Upper lobe of left lung (tissue), 6 donors: ENCODE measurements at places on chromosomes 16 and 17. TPM values are rescaled to one million over a fixed set of nuclear protein-coding genes. Genes with fewer than 3 reads are reported as not detected.
A peak's percentile ranks its signal among the peaks of the same experiment; 100 is the strongest.

DNA sequence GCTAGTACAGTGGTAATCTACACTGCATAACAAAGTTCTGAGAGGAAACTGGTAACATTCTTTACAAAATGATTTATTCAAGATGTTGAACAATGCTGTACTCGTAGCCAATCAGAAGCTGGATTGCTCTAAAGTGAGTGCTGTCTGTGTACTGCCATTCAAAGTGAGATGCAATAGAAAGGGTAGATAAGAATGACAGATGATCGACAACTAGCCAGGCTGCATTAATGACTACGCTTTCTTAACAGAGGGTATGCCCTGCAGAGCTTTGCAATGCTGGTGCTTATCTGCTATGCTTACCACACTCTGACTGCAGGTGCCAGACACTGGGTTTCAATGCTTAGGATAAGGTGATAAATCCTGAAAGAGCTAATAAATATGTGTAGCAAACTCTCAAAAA, 46.1 kb upstream of the SLC25A19 start:
- no peak overlapping the region for H3K27ac ChIP-seq
- H3K36me3 ChIP-seq = no peaks in the 10 kb centered on the region
- no peak for DNase-seq
- H3K4me3 ChIP-seq = no peak overlapping the region
- no peaks in the 10 kb centered on the region for H3K27me3 ChIP-seq

GRCh38 chr17:6020376-6021010, 49.7 kb upstream of the WSCD1 start:
- H3K36me3 ChIP-seq = no peaks in the 10 kb centered on the region
- DNase-seq = no peak
- no peaks in the 10 kb centered on the region for H3K4me1 ChIP-seq
- H3K27ac ChIP-seq = no peak overlapping the region

DNA sequence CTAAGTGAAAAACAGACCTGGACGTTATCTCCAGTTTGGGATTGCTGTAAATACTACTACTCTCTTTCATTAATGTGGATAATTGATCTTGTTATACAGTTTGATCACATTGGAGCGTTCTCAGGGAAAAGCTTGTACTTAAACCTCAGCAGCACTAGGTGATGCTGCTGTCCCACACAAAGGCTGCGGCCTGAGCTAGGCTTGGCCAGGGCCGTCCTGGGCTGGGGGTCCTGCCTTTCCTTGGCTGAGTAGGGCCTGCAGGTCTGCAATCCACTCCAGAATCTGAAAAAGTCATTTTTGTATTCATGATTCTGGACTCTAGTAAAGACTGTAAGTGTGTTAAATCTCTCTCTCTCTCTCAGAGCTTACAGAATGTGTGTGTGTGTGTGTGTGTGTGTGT, 23.7 kb upstream of the PMFBP1 start:
- no peaks in the 10 kb centered on the region for H3K27me3 ChIP-seq
- DNase-seq = peak; percentile 50
- no peaks in the 10 kb centered on the region for H3K4me1 ChIP-seq
- no peak overlapping the region for H3K27ac ChIP-seq

DNA sequence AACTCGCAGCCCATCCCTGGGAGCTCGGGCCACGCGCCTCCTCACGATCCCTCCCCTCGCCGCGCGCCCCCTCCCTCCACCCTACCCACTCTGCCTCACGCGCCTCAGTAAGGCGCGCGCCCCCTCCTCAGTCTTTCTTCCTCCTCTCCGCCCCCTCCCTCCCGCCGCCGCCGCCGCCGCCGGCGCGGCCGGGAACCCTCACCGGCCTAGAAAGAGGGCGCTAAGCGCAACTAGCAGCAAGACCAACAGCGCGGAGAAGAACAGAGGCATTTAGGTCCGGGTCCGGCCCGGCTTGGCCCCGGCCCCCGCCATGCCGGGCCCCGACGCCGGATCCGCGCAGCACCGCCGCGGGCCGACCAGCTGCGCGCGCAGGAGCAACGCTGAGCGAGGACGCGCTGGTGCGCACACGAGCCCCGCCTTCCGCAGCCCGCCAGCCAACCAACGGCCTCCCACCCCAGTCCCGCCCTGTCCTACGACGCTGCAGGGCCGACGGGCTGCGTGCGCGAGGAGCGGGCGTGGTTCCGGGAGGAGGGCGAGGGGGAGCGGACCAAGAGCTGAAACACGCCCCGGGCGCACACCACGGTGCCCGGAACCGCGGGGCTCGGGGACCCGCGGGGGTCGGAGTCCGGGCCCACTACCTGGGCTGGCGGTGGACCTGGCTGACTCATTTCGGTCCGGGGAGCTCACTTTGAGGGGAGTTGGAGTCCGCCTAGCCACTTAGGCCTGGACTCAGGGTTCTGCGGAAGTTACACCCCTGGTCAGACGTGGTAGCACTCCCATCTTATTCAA, at the start of gene BLTP2:
Gene BLTP2 (minus strand): TSS at position 372 of the 789 bp plus-strand sequence. CDS start 102 bp downstream, at position 270.
- peaks cover 39% of the 10 kb centered on the region for H3K36me3 ChIP-seq
- H3K27me3 ChIP-seq = no peaks in the 10 kb centered on the region
- DNase-seq = peak; percentile 97
- H3K4me1 ChIP-seq = peaks cover 33% of the 10 kb centered on the region
- H3K4me3 ChIP-seq = peak within 1 kb of the TSS; percentile 99
- H3K27ac ChIP-seq = peak within 1 kb of the TSS; percentile 98

DNA sequence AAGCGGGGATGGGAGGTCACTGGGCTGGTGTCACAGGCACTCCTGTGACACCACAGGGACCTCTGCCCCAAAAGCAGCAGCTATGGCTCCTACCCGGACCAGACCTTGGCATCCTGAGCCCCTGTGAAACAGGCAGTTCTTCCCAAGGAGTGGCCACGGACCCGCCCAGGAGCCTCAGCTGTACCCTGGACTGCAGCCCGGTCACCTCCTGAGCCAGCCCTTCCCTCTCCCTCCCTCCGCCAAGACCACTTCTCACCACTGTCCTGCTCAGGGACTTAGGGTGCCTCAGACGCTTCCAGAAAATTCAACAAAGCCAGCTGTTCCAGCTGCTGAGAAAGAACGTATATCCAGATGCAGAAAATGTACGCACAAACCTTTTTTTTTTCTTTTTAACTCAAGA, 13.9 kb upstream of the NCBP3 start:
- no peak overlapping the region for H3K27ac ChIP-seq
- H3K4me1 ChIP-seq = peaks cover 3% of the 10 kb centered on the region
- H3K4me3 ChIP-seq = no peak overlapping the region
- no peak for DNase-seq

- H3K4me3 ChIP-seq = no peak overlapping the region
- no peaks in the 10 kb centered on the region for H3K4me1 ChIP-seq
- no peaks in the 10 kb centered on the region for H3K36me3 ChIP-seq
- no peak overlapping the region for H3K27ac ChIP-seq
- H3K27me3 ChIP-seq = no peaks in the 10 kb centered on the region
Measured at GRCh38 chr16:61579195-61579594, 457.0 kb downstream of the CDH8 start.

DNA sequence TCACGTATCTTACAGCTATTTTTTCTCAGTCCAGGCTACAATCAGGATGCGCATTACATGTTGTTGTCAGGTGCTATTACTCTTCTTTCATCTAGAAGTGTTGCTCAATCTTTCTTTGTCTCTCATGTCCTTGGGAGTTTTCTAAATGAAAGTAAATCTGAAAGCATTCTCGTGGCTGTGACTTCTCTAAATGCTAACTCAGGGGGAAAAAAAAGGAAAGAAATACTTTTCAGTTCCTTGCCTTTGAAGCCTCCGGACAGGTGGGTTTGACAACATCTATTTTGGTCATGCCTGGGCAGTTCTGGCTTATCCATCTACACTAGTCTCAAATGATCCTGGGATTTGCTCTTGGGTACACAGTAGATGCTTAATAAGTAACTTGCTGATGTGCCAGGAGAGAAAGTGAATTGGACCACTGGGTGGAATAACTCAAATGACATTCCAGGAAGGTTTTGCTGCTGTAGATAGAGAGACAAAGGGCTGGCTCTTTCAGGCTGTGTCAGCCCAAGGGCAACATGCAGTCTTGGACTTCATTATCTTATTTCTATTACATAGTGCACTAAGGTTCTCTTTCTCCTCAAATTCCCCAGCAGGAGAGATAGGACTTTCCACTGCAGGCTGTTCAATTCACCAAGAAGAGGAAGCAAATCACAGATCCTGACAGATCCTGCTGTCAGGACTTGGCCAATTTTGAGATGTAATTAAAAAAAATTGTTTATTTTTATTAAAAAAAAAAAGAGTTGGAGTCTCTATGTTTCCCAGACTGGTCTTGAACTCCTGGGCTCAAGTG, 63.6 kb upstream of the NFAT5 start:
- no peaks in the 10 kb centered on the region for H3K36me3 ChIP-seq
- H3K4me3 ChIP-seq = no peak overlapping the region
- DNase-seq = no peak
- H3K27ac ChIP-seq = no peak overlapping the region
- no peaks in the 10 kb centered on the region for H3K4me1 ChIP-seq
- no peaks in the 10 kb centered on the region for H3K27me3 ChIP-seq

DNA sequence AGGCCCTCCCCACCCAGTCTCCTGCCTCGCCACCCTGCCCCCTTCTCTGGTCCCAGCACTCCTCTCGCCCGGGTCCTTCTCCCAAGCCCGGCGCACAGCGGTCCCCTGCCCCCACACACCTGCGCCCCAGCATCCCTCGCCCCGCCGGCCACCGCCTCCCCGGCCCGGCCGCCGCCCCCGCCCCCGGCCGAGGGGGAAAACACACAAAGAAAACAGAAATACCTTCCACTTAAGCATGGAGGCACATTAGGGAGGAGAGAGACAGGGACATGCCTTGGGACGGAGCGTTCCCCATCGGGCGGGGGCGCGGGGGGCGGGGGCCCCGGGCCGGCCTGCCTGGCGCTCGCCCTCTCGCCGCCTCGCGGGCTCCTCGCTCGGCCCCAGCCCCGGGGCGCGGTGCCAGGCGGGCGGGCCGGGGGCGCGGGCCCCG, 326 bp downstream of the SRCIN1 start:
- no peaks in the 10 kb centered on the region for H3K36me3 ChIP-seq
- H3K4me3 ChIP-seq = peak overlapping the region; percentile 54
- peaks cover 2% of the 10 kb centered on the region for H3K27me3 ChIP-seq
- no peak for DNase-seq
- H3K27ac ChIP-seq = no peak overlapping the region
- peaks cover 14% of the 10 kb centered on the region for H3K4me1 ChIP-seq

DNA sequence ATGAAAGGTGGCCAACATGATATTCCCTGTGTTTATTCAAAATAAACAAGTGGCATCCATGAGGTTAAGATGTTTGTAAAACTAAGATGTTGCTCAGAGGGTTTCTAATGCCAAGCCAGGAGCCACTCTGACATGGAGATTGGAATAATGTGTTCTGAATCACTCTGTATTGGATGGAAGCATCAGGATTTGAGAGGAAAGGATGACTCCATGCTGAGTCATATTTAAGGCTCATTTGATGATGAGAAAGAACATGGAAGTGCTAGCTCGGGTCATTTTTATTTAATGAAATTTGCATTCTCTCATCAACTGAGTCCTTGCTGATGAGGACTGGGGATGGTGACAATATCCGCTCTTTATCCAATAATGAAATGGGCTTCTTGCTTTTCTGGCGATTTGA, 6.2 kb downstream of the VAT1L start:
- H3K4me3 ChIP-seq = no peak overlapping the region
- H3K27ac ChIP-seq = no peak overlapping the region
- H3K27me3 ChIP-seq = no peaks in the 10 kb centered on the region
- DNase-seq = no peak

- no peak overlapping the region for H3K4me3 ChIP-seq
- H3K4me1 ChIP-seq = peaks cover 1% of the 10 kb centered on the region
- no peaks in the 10 kb centered on the region for H3K36me3 ChIP-seq
- H3K27me3 ChIP-seq = no peaks in the 10 kb centered on the region
- no peak overlapping the region for H3K27ac ChIP-seq
- no peak for DNase-seq
Measured at GRCh38 chr17:74941128-74941725, 5.5 kb downstream of the OTOP3 start.

DNA sequence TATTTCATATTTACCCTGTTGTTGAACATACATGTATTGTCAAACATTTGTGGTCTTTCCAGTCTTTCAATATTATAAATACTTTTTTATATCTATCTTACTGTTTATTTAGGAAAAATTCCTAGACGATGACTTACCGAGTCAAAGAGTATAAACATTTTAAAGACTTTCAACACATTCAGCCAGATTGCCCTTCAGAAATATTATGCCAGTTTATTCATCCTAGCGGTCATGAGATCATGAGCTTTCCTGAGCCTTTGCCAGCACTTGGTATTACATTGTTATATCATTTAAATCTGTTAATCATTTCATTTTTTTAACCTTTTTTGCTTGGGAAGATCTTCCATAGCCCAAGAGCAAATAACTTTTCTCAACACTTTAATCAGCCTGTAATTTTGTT, 197.4 kb downstream of the SPECC1 start:
- H3K27me3 ChIP-seq = no peaks in the 10 kb centered on the region
- no peak for DNase-seq
- no peaks in the 10 kb centered on the region for H3K4me1 ChIP-seq
- H3K36me3 ChIP-seq = no peaks in the 10 kb centered on the region

- H3K27ac ChIP-seq = no peak overlapping the region
- H3K4me1 ChIP-seq = no peaks in the 10 kb centered on the region
- H3K4me3 ChIP-seq = no peak overlapping the region
- H3K36me3 ChIP-seq = no peaks in the 10 kb centered on the region
- no peaks in the 10 kb centered on the region for H3K27me3 ChIP-seq
Measured at GRCh38 chr16:77271532-77272426, 72.6 kb downstream of the SYCE1L start.

DNA sequence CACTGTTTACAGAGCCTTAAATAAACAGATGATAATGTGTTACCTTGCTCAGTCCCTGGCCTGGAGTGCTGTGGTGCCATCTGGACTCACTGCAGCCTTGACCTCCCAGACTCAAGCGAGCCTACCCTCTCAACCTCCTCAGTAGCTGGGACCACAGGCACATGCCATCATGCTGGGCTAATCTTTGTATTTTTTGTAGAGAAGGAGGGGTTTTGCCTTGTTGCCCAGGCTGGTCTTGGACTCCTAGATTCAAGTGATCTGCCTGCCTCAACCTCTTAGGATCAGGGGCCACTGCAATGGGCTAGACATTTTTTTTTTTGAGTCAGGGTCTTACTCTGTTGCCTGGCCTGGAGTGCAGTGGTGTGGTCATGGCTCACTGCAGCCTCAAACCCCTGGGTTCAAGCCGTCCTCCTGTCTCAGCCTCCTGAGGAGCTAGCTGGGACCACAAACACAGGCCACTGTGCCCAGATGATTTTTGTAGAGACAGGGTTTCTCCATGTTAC, 5.0 kb upstream of the NAGLU start:
- no peak for DNase-seq
- peaks cover 62% of the 10 kb centered on the region for H3K4me1 ChIP-seq
- no peak overlapping the region for H3K4me3 ChIP-seq
- H3K36me3 ChIP-seq = no peaks in the 10 kb centered on the region
- peak overlapping the region; percentile 88 for H3K27ac ChIP-seq

GRCh38 chr16:85589688-85590505, 23.2 kb upstream of the GSE1 start:
- H3K27me3 ChIP-seq = no peaks in the 10 kb centered on the region
- H3K4me3 ChIP-seq = no peak overlapping the region
- peaks cover 23% of the 10 kb centered on the region for H3K4me1 ChIP-seq
- DNase-seq = no peak
- H3K27ac ChIP-seq = no peak overlapping the region

CDH8 gene
- 0.11 TPM for total RNA-seq

IL17C gene
- not detected for total RNA-seq

ASPHD1 gene
- 0.78 TPM for total RNA-seq

MT1X gene
- total RNA-seq = 120 TPM

SKAP1 gene
- total RNA-seq = 1.9 TPM

C17orf78 gene
- total RNA-seq = not detected

KRT38 gene
- not detected for total RNA-seq

PNMT gene
- total RNA-seq = 3.6 TPM
